Activated CD8-positive, alpha-beta memory T cell treated with anti-CD3 and anti-CD28 coated beads, Interleukin-2, amount 10 ng/mL, durations not matched to agents 7 days and 5 days (primary cell): ENCODE measurements at places on chromosomes 3 and 15. TPM values are rescaled to one million over a fixed set of nuclear protein-coding genes. Genes with fewer than 3 reads are reported as not detected.
A peak's percentile ranks its signal among the peaks of the same experiment; 100 is the strongest.

SEMA5B gene
- total RNA-seq: not detected

SLC28A1 gene
- total RNA-seq: not detected

ANKDD1A gene
- total RNA-seq: 24.4 TPM

PLSCR2 gene
- total RNA-seq: not detected

IL17RD gene
- total RNA-seq: not detected

DNAH12 gene
- not detected for total RNA-seq

- DNase-seq: no peak
Measured at GRCh38 chr15:47390208-47390765, 327.0 kb upstream of the SEMA6D start.

- no peak for DNase-seq
Measured at GRCh38 chr15:58762731-58763130, 8.4 kb upstream of the MINDY2 start.

DNA sequence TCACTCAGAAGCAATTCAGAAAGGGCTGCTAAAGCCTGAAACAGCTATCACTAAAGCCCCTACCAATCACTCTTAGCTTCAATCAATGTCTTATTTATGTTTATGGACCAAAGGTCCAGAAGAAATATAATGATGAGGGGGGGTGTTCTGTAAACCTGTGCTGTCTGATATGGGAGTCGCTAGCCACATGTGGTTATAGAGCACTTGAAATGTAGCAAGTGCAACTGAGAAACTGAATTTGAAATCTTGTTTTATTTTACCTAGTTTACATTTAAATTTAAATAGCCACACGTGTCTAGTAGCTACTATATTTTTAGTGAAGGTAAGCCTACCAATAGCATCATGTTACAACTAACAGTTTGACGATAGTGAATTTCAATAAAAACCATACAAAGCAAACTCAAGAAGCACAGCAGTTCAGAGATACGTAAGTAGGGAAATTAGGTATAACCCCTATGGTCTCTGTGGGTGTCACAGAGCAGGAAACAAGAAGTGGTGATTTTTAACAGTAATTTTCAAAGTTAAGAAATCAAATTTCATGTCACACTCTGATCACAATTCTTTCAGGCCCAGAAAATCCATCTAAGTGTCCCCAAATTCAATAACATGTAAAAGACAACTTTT lies 3.6 kb downstream of the POU1F1 start:
- no peak for DNase-seq

DNA sequence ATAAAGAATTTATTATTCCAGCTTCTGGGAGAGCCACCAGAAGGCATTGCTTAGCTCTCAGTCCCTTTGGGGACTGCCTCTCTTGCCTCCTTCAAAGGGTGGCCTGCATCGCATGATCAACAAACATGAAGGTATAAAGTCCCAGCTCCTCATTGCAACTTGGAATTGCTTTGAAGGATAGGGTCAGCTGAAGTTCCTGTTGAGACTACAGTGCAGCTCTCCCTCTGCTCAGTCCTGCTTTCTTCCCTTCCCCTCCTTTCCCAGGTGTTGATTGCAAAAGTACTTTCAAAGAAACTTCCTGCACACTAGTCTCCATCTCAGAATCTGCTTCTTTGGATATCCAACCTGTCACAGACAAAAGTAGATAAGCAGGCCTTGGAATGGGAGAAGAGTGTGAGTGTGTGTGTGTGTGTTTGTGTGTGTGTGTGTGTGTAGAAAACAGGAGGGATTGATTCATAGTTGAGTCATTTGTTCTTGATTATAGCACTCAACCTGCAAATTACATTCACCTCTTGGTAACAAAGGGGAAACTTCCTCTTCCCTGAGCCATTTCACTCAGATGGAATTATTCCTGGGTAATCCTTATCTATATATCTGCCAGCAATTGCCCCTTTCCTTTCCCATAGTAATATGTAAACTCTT lies 13.7 kb downstream of the CCR8 start:
- DNase-seq: no peak

DNA sequence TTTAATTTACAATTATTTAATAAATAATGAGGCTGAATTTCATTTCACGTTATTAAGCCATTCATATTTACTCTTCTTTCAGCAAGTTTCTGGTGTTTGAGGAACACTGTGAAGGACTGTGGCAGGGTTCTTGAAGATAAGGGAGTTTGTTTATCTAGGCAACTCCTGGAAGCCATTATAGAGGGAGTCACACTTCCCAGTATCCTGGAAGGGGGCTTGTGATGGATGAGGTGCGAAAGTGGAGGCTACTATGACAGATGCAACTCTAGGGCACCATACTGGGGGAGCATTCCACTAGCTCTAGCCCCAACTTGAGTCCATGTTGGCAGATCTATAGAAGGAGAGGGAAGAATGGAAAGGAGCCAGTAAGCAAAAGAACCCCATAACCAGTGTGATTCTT lies 14.4 kb downstream of the CNOT10 start:
- no peak for DNase-seq

GRCh38 chr15:73602446-73602843 lies 30.7 kb downstream of the NPTN start:
- no peak for DNase-seq

DNA sequence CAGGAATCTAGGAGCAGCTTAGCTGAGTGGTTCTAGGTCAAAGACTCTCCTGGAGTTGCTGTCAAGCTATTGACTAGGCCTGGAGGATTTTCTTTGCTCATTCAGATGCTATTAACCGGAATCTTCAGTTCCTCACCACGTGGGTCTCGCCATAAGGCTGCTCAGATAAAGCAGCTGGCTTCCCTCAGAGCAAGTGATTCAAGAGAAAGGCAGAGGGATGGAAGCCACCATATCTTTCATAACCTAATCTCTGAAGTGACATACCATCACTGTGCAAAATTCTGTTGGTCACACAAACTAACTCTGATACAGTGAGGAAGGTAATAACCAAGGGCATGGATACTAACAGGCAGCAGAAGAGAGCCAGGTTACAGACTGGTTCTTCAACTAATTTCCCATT lies 72.7 kb upstream of the FLNB start:
- no peak for DNase-seq

- no peak for DNase-seq
Measured at GRCh38 chr3:71264840-71265239, 318.7 kb downstream of the FOXP1 start.

DNA sequence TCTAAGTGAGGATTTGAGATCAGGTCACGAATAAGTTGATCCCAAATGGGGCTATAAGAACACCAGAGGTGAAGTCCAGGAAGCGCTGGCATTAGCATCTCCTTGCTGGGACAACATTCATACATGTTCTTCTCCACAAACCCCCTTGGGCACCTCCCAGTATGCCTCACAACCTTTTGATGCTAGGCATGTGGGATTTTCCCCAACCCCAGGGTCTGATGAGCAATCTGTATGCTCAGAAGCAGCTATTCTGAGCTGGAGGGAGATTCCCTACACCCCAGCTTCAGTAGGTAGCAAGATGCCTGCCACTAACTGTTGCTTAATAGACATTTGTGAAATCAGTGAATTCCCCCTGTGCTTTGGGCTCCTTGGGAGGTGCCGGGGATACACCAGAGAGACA lies 32.2 kb downstream of the SLC6A11 start:
- DNase-seq: no peak

DNA sequence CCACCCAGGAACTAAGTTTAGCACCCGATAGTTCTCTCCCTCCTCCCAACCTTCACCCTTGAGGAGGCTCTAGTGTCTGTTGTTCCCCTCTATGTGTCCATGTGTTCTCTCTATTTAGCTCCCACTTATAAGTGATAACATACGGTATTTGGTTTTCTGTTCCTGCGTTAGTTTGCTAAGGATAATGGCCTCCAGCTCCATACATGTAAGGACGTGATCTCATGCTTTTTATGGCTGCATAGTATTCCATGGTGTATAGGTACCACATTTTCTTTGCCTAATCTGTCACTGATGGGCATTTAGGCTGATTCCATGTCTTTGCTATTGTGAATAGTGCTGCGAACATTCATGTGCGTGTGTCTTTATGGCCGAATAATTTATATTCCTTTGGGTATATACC lies 66.9 kb upstream of the TRA2B start:
- no peak for DNase-seq

GRCh38 chr3:58670506-58671135 lies 4.0 kb upstream of the FAM3D start:
- DNase-seq: peak; percentile 23

DNA sequence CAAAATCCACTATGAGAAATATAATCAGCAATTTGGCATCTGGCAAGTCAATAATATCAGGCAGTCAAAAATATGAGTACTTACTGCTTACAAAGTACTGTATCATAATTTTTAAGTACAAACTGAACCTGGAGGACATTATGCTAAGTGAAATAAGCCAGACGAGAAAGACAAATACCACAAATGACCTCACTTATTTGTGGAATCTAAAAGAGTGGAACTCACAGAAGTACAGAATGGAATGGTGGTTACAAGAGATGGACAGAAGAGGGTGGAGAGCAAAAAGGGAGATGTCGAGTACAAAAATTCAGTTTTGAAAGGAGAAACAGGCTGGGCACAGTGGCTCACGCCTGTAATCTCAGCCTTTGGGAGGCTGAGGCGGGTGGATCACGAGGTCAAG lies 12.4 kb downstream of the PCYT1A start:
- DNase-seq: no peak

- no peak for DNase-seq
Measured at GRCh38 chr15:77295446-77295845, 124.5 kb downstream of the PEAK1 start.

DNA sequence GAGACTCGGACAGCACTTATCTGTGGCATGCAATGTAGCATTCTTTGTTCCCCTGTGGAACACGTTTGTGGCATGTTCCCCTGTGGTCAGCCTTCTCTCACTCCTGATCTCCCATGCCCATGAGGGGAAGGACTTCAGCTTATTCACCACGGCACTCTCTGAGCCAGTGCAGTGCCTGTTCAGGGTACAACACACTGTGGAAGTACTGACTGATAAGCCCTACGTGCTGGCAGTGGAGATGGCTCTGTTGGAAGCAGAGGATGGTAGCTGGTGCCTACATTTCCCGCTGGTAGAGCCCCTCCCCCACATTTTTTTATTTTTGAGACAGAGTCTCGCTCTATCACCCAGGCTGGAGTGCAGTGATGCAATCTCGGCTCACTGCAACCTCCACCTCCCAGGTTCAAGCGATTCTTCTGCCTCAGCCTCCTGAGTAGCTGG lies 43.5 kb upstream of the ETV5 start:
- no peak for DNase-seq

DNA sequence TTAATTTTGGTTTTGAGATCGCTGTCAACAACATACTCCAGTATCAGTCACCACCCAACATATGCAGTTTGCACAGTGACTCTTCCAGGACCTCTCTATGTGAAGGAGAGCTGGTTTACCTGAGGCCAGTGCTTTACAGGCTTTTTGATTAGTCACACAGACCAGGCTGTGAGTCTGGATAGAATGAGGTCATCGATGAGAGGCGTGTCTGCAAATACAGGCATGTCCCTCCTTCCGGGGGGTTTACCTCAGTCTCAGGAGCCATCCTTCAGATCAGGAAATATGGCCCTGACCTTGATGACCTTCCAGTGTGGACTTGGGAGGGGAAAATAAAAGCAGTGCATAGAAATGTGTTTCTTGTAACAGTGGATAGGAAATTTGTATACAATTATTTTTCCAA lies 46.9 kb downstream of the KBTBD12 start:
- DNase-seq: no peak

DNA sequence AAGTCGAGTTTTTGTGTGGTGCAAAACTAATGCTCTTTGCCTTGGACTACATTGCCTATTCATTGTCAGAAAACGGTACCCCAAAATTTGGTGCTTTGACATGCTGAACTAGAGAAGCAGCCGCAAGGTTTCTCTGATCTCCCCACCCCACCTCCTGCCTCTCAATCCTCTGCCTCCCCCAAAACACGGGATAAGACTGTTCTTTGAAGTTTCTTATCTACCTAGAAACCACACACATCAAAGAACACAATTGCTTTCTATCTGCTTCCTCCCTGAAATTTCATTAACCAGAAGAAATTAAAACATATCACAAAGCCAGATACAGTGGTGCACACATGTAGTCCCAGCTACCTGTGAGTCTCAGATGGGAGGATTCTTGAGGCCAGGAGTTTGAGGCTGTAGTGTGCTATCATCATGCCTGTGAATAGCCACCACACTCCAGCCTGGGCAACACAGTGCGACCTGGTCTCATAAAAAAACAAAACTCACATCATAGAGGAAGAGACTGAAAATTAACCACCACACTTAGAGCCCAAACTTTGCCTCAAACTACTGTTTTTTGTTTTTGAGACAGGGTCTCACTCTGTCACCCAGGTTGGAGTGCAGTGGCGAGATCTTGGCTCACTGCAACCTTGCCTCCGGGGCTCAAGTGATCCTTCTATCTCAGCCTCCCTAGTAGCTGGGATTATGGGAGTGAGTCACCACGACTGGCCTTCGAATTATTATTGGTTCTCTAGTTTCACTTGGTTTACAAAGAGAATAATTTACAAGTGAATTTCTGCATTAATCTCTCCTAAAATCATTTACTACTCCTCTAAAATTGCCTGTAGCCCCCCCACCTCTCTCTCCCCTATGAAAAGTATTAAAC lies 2.7 kb upstream of the PCNP start:
- DNase-seq: no peak

DNA sequence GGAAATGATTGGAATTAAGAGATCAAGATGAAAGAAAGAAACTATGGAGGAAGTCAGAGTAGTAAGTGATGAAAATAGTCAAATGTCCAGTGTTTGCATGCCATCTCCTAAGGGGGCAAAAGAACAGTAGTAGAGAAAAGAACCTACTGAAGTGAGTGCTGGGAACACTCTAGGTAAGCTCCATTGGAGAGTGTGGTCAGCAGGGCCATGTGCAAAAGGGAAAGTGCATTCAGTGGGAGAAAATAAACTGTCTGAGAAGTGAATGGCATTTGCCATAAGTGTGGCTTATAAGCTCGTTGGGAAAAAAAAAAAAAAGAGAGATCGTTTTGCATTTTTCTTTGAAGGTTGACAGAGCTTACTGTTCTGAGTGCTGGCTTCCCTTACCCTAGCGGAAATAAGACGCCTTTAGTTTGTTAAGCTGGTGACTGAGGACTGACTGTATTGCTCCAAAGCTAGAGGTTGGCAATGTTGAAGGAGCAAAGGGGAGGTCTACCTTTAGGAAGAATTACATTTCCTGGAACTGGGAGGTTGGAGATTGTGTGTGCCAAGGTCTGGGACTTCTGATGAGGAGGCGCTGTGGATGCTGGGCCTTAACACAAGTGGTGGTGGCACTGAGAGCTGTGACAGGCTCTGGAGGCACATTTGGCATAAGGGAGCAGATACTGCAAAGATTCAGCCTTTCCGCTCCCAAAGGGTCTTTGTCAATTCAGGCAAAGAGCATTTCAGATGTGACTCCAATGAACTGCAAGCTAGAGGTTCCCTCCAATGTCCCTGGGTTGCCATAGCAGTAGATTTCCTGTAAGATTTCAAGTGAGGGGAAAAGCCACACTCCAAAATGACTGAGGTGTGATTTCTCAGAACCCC lies 287.8 kb upstream of the SATB1 start:
- peak; percentile 77 for DNase-seq

DNA sequence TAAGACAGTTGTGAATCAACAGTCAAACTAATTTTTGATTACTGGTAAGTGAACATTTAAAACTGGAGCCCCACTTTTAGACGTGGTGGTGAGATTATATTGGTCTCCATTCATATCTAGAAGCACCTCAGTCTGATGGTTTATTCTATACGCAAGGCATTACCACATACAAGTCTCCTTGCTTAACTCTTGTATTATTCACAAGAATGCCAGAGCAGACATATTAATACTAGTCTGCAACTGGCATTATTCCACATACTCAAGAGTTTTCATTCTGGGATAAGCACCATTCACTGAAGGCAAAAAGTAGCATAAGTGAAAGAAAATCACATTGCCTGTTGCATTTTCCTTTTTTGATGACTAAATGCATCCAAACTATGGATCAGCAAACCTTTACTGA lies 36.9 kb upstream of the MEIS2 start:
- no peak for DNase-seq
